ENCODE measurements at places on chromosomes 16 and 17.

DNA sequence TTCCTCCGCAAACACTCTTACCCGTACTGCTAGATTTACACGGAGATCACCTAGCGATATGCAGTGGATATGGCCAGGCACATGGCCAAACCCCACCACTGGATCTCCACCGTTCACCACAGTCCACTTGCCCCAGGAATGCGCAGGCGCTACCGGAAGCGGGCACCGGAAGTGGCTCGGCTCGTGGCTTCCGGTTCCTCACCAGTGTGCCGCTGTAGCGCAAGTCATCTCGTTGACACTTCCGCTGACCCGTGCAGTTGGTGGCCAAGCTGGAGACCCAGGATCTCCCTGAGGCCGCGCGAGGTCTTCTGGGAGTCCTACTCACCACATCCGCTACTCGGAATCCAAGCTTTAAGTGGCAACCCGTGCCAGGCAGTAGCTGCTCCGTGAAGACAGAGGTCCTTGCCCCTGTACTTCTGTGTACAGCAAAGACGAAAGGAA, 11.5 kb downstream of the ZNF597 start:
- DNase-seq, result no peak

DNA sequence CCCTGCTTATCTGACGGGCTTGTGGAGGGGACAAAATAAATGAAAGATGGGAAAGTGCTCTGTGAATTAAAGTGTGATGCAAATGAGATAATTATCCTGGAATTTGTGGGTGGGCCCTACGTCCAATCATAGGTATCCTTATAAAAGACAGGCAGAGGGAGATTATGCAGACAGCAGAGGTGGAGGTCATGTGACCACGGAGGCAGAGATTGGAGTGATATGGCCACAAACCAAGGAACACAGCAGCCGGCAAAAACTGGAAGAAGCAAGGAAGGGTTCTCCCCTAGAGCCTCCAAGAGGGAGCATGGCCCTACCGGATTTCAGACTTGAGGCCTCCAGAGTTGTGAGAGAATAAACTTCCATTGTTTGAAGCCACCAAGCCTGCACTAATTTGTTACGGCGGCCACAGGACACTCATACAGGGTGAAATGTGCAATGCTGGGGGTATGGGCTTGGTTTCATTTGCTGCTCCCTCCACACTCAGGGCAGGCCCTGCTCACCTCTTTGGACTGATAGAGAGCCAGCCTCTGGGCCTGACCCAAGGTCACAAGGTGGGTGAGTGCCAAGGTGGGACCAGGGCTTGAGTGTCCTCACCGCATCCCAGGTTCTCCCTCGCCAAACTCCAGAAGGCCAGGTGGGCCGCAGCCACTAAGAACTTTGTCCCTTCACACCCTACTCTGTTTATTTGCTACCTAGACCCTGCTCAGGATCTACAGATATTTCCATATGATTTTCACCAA, 149.6 kb upstream of the TNRC6C start:
- no peak for DNase-seq

DNA sequence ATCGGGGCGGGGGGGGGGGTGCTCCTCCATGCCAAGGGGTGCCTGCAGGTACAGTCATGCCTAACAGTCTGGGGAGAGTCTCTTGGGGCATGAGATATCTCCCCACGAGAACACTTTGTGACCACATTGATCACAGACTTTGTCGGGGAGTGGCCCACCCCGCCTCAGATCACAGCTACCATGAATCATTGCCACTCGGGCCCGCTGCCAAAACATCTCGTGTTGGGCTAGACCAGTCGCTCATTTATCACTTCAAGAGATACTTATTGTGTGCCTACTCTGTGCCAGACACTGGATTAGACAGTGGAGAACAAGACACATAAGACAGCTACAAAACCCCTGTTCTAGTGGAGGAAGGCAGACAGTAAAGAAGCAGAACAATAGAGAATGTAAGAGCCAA, 72.6 kb downstream of the CLEC16A start:
- DNase-seq, result no peak

DNA sequence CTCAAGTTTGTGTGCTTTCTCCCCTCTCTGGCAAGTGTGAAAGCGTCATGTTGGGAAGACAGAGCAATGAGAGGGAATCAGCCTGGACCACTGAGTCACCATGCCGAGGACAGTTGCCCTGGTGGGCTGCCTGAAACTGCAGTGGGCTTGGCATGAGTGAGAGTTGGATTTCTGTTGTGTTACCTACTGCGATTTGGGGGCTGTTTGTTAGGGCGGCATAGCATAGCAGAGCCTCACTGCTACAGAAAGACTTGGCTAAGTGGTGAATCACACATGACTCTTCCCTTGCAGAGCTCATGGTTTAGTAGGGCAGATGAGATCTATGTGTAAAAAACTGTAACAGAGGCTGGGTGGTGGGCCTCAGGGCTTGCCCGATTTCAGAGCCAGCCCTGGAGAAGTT, 324.6 kb downstream of the C16orf95 start:
- no peak for DNase-seq

DNA sequence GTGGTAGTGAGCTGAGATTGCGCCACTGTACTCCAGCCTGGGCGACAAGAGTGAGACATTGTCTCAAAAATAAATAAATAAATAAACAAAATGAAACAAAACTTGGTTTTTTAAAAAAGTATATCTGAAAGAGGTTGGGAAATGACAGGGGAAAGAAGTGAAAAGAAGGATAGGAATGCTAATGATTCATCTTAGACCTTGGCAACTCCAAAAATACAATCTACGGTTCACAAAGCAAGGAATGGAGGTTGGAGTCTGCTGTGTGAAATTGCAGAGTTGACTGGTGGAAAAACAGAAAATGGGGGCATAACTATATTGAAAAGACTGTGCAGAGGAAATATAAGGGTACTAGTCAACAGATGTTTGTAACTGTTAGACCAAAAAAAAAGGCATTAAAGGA, 40.0 kb upstream of the CD300E start:
- DNase-seq, result no peak

- DNase-seq, result no peak
These were observed 32.7 kb upstream of the SLC6A2 start for GRCh38 chr16:55622930-55623561.

- DNase-seq, result peak; percentile 87
These were observed 4.8 kb downstream of the B9D1 start for GRCh38 chr17:19357761-19358160.

DNA sequence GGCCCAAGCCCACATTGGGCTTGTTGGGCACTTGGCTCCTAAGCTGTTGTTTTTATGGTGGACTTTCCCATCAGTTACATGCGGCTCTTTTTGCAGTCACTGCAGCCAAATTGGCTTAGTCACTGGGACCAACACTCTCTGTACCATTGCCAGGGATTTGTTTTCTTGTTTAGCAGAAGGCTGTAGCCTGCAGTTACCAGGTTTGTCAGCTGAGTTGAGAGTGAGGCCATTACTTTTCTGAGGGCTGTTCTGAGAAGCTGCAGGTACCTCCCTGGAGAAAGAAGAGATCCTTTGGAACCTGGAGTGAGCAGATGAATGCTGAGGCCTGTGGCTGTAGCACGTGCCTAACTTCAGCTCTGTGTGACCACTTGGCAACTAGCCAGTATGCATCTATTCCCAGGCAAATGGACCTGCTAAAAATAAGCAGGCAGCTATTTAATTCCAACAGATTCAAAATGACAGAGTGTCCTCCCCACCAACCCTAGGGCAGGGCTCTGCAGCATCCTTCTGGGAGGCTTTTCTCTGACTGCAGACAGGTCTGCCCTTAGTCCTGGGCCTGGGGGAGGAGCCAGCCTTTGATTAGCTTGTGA, 12.9 kb downstream of the AKAP1 start:
- no peak for DNase-seq

DNA sequence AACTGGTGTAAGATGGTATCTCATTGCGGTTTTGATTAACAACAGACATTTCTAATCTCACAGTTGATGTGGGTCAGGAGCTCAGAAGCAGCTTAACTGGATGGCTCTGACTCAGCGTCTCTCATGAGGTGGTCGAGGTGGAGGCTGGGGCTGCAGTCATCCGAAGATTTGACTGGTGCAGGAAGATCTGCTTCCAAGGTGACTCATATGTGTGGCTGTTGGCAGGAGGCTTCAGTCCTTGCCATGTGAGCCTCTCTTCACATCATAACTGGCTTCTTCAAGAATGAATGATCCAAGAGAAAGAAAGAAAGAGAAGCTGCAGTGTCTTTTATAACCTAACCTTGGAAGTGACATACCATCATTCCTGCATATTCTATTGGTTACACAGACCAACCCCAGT, 376.1 kb downstream of the SEC14L1 start:
- no peak for DNase-seq

Measured in NCI-H524 (cell line).